SK-N-SH (cell line): ENCODE measurements at places on chromosomes 11 and 22. TPM values are rescaled to one million over a fixed set of nuclear protein-coding genes. Genes with fewer than 3 reads are reported as not detected.

The HOATZ gene
- polyA plus RNA-seq = 4.4 and 4.9 TPM in 2 replicates

The PKDREJ gene
- 0.02 TPM in 1 of 2 replicates, not detected in the other for polyA plus RNA-seq

The TESMIN gene
- 2.0 and 3.5 TPM in 2 replicates for polyA plus RNA-seq

DNA sequence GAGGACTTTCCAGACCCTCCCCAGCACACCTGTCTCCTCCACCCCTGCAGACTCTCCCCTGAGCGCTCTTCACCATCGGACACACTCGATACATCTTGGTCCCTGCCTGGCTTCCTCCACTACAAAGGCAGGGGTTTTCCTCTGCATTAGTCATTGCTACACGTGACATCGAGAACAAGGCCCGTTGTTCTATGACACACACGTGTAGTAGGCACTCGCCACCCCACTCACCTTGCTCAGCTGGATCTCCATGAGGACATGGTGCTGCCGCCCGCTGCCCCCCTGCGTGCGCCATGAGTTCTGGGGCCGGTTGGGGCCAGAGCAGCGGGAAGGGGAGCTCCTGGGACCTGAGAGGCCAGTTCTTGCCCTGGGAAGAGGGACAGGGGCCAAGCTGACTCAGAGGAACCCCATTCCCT is 16.7 kb downstream of the ATG2A start:
- DNase-seq = no peak

The PGA3 gene
- polyA plus RNA-seq = not detected in 2 replicates

The CRYBB3 gene
- polyA plus RNA-seq = 0.10 and 0.35 TPM in 2 replicates

GRCh38 chr22:40178417-40179409 is 988 bp downstream of the TNRC6B start:
- peak; percentile 16 for DNase-seq

- no peak for DNase-seq
Measured at GRCh38 chr11:126329644-126330211, 25.8 kb upstream of the ST3GAL4 start.

DNA sequence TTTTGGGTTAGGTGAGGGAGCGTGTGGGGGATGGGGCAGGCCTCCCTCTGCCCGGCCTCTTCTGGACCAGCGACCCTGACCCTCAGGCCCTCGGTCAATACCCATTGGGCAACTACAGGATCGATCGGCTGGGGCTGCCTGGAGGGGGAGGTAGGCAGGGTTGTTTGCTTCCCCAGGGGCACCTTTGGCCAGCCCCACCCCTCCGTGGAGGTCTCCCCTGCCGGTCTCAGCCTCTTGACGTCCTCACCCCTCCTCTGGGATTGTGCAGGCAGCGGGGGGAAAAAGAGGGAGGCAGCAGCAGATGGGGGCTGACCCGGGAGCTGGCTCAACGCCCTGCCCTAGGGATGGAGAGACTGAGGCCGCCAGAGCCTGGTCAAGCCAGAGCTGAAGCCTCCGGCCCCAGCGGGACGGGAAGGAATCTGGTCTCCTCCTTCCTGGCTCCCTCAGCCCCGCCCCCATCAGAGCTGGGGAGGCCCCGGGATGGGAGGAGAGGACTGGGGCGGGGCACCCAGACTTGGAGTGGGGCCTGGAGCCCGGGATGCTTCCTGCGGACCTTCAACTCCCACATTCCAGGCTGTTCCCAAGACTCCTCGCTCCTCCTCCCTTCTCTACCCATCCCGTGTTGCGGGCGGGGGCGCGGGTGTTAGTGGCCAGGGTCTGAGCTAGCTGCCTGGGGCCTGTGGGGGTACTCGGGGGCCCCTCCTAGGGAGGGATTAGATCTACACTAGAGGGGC is 14.4 kb upstream of the CDC42EP1 start:
- DNase-seq = no peak

- no peak for DNase-seq
Measured at GRCh38 chr11:48005136-48005535, 24.8 kb downstream of the PTPRJ start.

GRCh38 chr11:88807349-88807748 is 258.4 kb downstream of the GRM5 start:
- DNase-seq = no peak
